ENCODE measurements at places on chromosomes 3 and 15.

GRCh38 chr3:177594096-177594495, 396.8 kb upstream of the TBL1XR1 start:
- no peak for DNase-seq

DNA sequence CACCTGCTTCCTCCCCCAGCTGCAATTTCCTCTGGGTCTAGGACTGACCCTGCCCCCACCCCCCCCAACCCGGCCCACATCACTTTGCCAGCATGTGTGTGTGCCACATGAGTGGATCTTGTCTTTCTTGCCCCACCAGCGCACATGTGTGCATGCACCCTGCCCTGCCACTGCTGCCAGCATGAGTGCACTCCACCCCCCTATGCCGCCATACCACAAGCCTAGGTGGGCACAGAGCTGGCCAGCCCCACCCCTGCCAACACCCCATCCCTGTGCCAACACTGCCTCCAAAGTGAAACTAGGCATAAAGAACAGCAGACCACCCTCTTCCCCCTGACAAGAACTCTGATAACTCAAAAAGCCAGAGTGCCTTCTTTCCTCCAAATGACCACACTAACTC, 296.3 kb upstream of the SGO1 start:
- DNase-seq = no peak

DNA sequence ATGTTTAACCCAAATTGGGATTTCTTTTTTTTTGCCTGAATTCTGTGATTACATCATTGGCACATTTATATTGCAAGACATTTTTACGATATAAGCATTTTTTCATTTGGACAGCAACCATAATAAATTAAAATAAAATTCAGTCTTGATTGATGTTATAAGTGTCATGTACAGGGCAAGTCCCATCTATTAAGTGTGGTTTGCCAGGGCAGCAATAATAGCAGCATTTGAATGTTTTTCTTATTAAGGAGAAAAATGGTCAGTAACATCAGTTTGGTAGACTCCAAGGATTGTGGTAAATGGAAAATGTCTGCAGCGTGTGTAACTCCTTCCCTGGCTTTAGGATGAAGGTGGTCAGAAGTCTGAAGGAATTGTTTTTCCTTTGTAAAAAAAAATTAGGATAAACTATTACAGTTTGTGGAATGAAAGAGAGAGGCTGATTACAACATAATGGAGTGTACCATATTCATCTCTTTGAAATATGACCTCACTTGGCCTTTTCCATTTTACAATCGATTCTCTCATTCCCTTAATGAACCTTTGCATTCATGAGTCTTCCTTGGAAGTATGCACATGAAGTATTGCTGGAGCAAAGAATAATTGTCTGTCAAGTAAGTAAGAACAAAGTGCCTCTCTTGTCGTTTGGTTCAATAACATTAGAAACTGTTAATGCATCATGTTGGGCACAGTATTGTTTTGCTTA, 405.4 kb upstream of the THRB start:
- no peak for DNase-seq

DNA sequence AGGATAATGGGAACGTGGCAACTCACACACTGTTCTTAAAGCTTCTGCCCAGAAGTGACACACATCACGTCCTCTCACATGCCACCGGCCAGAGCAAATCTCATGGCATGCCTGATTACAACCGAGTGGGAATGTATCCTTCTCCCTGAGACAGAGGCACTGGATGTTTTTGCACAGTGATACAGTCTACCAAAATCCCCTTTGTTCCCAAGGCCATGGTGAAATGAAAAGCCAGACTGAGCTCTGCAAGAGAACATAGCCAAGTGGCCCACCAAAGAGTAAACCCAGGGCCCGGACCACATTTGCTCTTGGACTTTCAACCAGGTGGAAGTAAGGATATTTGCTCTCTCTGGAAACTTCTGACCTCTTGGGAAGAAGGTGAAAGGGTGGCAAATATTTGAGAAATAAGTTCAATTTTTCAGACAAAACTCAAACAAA, 186.2 kb upstream of the STT3B start:
- DNase-seq = no peak

DNA sequence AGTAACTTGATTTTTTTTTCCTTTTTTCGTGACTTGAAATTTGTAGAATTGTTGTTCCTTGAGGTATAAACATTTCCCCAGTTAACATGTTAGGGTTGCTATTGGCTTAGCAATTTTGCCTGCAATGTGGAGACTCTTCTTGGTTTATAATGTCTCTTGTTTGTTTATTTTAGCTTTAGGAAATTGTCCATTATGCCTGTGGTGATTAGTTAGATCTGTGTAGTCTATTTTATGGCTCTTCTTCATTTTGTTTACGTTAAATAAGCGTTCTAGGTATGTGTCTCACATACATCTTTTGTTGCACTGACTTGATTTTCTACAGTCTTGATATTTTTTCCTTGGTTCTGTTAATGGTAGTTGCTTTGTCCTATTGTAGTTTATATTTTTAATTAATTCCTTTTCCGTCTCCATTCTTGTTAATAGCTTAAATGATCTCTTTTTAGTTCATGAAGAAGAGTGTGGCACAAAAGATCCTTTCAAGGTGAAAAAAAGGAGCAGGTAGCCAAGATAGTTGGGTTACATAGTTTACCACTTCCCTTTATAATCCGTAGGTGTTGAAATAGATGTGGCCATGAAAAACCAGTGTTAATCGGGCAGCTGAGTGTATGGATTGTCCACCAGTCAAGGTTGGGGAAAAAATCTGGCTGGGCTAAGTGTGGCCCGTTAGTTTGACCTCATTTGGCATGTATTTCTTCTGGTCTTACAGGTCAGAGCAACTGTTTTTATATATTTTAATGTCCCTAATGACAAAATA, 12.1 kb downstream of the IQGAP1 start:
- no peak for DNase-seq

DNA sequence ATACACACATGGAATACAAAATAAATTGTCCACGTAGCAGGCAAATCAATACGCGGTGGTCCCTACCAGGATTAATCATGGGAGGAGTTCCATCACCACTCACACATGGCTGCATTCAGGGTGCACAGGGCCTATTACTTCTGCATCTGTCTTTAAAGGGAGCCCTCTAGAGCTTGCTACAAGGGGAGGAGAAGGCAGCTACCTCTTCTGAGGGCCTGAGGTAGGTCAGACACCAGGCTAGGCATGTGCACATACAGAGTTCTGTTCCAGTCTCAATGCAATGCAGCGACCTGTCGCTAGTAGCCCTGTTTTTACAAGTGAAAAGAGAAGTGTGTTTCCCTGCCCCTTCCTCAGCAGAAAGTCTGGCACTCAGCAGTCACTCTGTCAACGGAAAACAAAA, 102.7 kb downstream of the ROBO2 start:
- peak; percentile 7 for DNase-seq

GRCh38 chr15:73482166-73482565, 39.2 kb downstream of the REC114 start:
- no peak for DNase-seq

DNA sequence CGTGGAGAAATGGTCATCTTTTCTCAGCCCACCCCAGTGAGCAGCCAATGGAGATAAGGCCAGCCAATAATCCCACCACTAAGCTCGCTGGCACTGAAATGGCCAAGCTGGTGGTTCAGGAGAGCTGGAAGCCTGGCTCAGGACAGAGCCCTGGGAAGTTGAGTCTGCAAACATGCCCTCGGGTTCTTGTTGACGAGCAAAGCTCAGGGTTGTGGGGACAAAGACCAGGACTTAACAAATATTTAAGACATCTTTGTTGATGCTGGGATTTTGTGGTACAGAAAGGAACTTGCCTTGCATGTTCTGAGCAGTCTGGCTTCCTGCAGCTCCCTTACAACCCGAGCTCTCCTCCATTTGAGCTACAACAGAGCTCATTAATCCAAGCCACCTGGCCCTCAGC, 4.4 kb downstream of the FAH start:
- DNase-seq = no peak

- no peak for DNase-seq
These were observed 133.9 kb downstream of the CCNL1 start for GRCh38 chr3:157026091-157026490.

- no peak for DNase-seq
These were observed 415.8 kb upstream of the SUCLG2 start for GRCh38 chr3:68070186-68070585.

GRCh38 chr3:165635791-165636683, 201.2 kb downstream of the BCHE start:
- no peak for DNase-seq

- DNase-seq = no peak
These were observed 278.4 kb upstream of the ZPLD1 start for GRCh38 chr3:102156426-102156825.

GRCh38 chr3:59424268-59425010, 374.6 kb upstream of the CFAP20DC start:
- DNase-seq = no peak

GRCh38 chr15:31358957-31359701, 32.5 kb downstream of the KLF13 start:
- DNase-seq = no peak

All from GM23338 (cell line).